Activated CD4-positive, alpha-beta T cell treated with anti-CD3 and anti-CD28 coated beads, Interleukin-2, Interleukin-4, amounts not matched to agents 100 ng/mL and 50 ng/mL, durations not matched to agents 16 hours and 8 hours (primary cell): ENCODE measurements at places on chromosomes 13 and 19.

DNA sequence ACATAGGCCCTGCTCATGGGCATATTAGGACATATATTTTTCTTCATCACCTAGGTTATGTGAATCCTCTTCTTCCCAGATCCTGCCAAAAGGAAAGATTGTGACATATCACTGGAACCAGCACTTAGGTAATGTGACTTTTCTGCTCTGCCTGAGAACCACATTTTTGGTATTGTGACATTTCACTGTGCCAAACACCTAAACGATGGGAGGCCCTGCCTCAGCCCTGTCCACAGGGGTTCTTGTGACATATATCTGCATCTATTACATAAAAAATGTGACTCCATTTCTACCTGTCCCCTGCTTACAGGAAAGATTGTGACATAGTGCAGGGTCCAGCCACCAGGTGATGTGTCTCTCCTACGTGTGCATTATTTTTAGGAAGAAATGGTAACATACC, 18.5 kb upstream of the ZNF730 start:
- no peak for DNase-seq

GRCh38 chr13:50249144-50249521, 233.9 kb downstream of the KCNRG start:
- DNase-seq: no peak

DNA sequence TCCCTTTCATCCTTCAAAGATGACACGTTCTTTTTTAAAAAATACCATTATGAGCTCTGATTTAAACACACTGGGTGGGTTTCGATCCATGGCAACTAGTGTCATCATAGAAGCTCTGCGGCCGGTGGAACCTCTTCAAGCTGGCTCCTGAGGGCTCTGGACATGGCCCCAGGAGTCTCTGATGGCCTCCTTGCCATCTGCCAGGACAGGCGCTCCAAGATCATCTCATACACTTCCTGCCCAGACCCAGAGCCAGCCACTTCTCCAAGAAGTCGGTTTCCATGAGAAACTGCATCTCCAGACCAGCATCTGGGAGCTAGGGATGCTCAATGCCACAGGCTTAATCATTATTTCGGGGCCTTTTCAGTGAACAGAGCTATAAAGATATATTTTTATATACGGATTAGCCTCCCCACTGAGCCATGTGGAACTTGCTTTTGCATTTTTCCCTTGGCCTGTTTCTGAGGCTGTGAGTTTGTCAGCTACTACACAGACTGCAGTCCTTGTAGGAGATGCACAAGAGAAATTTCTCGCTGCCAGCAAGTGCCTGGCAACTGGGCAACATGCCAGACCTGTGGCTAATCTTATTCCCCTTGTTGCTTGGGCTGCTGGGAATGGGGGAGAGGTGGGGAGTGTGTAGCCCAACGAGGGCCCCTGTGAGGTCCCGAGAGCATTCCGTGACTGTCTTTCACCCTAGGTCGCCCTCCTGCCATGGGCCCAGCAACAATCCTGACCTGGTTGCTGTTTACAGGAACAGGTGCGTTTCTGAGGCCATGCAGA, 15.9 kb downstream of the SUGP1 start:
- no peak for DNase-seq

GRCh38 chr13:93951108-93951507, 528.4 kb downstream of the DCT start:
- DNase-seq: no peak

DNA sequence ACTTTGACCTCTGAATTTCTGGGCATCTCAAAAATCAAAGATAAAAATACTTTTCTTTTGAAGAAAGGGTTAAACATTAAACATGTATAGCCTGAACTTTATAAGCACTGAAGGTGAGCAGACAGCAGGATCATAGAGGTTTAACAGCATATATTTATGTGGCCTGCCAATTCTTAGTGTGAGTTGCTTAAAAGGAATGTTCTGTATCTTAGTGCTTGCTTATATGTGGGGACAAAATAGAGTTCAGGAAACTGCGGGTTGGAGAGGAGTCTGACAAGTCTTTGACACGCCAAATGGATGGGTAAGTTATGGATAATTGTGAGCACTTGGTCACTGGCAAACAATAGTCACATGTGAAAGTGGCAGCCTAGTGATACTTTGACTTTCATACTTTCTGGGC, 1419.4 kb upstream of the SPRY2 start:
- no peak for DNase-seq

- DNase-seq: no peak
These were observed 4.5 kb downstream of the MCF2L start for GRCh38 chr13:112973577-112973951.

- no peak for DNase-seq
These were observed 56.8 kb upstream of the F7 start for GRCh38 chr13:113048766-113049165.

- no peak for DNase-seq
These were observed 172.7 kb downstream of the UQCRFS1 start for GRCh38 chr19:29040292-29040691.

DNA sequence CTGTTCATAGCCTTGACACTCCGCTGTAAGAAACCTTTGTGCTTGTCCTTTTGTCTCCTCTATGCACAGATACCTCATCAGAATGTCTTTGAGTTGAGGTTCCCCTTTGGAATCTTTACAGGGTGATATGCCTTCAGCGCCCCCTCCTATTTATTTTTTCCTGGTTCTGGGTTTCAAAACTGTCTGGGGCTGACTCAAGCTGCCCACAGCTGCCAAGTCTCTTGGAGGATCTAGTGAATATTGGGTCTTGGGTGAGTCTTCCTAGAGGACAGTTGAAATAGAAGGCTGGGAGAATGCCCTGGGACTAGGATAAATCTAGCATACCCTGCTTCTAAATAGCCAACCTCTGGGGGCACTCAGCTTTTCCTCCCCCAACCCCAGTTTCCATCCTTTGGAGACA, 930 bp downstream of the ZNF136 start:
- no peak for DNase-seq

GRCh38 chr19:47756953-47757608, 11.7 kb downstream of the NOP53 start:
- DNase-seq: no peak

- DNase-seq: no peak
These were observed 53.6 kb downstream of the ZAR1L start for GRCh38 chr13:32261567-32261966.

GRCh38 chr13:43431290-43431716, 355.5 kb downstream of the ENOX1 start:
- no peak for DNase-seq

GRCh38 chr19:48842789-48843162, 6.5 kb upstream of the HSD17B14 start:
- peak; percentile 60 for DNase-seq

- no peak for DNase-seq
These were observed 725 bp downstream of the PSMD8 start for GRCh38 chr19:38375098-38375493.

GRCh38 chr13:86946734-86947133, 724.4 kb upstream of the SLITRK5 start:
- no peak for DNase-seq

GRCh38 chr13:25902455-25902854, 149.4 kb downstream of the SHISA2 start:
- no peak for DNase-seq

GRCh38 chr19:55091955-55092354, 16.3 kb downstream of the EPS8L1 start:
- no peak for DNase-seq

GRCh38 chr19:51460164-51460992, 2.1 kb upstream of the SIGLEC8 start:
- DNase-seq: no peak

DNA sequence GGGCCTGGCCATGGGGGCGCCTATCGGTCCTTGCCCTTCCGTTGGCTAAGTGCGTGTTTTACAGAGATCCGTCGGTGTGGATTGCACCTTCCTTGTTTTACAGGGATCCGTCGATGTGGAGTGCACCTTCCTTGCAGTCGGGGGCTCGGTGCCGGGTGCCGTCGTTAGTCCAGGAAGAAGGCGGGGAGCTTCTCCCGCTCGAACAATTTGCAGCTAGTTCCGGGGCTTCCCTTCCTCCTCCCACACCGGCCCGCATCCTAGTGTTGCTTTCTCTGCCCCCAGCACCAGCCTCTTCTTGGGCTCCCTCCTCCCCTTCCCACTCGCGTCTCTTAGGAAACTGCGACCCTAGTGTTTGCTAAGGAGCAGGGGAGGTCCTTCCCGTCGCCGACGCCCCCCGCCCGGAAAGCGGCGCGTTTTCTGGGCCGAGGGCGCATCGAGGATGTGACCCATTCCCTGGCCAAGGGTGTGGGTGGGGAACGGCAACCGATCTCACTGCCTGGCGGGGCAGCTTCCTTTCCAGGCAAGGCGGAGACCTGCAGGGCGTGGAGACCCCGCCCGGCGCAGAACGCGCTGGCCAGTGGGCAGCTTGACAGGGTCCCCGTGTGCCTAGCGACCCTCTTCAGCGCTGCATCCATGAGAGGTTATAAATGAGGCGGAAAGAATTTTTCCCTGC, 75.7 kb upstream of the ZNF91 start:
- DNase-seq: no peak

- DNase-seq: no peak
These were observed 418.3 kb downstream of the DIAPH3 start for GRCh38 chr13:59745392-59745788.

- no peak for DNase-seq
These were observed 748.2 kb downstream of the DIAPH3 start for GRCh38 chr13:59415498-59415897.

- DNase-seq: no peak
These were observed 5.1 kb downstream of the OR7A10 start for GRCh38 chr19:14843578-14843977.
